Cortex of kidney (tissue), 1 donor: ENCODE measurements at places on chromosomes 11 and 22.

- no peak for DNase-seq
Observed at GRCh38 chr11:110801328-110801727, 89.1 kb upstream of the ARHGAP20 start.

DNA sequence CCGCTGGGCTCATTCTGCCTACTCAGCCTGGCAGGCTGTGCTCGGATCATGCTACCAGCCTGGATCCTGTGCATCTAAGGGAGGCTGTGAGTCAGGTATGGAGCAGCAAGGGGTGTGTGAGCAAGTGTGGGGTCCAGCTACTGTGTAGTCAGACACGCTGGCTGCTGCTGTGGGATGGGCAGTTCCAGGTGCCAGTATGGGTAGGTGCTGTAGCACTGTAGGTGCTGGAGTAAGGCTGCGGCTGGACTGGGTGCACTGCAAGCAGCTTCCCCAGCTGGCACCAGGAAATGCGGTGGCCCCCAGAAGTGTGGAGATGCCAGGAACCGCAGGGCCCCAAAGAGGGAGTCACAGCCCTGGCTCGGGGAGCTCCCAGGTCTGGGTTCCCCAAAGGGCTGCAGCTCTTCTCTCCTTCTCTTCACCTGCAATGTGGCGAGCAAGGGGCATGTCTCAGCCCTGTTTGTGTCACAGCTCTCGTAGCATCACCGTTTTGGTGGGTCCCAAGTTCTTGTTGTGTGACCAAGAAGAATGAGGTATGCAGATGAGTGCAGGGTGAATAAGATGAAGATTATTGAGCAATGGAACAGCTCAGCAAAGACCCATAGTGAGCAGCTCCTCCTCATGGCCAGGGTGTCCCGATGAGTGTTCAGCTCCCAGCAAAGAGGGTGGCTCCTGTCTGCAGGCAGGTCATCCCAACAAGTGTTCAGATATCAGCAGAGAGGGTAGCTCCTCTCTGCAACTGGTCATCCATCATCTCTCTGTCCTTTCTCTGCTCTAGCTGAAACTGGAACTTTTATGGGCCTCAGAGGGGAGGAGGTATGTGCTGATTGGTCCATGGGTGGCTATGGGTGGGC lies 462.9 kb downstream of the TBC1D22A start:
- DNase-seq: no peak

GRCh38 chr11:33018840-33019239 lies 3.2 kb downstream of the DEPDC7 start:
- no peak for DNase-seq

DNA sequence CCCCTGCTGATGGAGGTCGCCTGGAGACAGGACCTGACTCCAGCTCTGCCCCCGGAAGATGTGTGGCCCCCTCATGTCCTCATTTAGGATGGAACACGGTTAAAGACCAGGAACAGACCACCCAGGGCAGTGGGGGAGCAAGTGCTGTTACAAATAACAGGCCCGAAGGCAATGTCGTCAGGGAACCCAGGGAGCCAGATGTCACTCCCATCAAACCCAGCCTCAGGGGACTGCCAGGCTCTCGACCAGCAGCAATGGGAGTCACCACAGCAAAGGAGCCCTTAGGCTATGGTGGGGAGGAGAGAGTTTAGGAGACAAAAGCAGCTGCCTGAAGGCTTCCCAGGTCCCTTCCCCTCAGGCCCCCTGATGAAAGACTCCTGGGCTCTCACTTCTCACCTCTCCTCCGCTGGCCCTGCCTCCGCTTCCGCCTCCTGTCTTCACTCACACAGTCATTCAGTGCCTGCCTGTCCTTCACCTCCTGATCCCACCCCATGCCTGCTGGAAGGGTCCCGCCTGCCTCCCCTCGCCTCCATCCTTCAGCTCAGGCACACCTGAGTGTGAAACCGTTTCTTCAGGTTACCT lies 4.4 kb downstream of the RPS19BP1 start:
- DNase-seq: no peak

- DNase-seq: no peak
Observed at GRCh38 chr11:6618117-6619003, 862 bp downstream of the TPP1 start.

DNA sequence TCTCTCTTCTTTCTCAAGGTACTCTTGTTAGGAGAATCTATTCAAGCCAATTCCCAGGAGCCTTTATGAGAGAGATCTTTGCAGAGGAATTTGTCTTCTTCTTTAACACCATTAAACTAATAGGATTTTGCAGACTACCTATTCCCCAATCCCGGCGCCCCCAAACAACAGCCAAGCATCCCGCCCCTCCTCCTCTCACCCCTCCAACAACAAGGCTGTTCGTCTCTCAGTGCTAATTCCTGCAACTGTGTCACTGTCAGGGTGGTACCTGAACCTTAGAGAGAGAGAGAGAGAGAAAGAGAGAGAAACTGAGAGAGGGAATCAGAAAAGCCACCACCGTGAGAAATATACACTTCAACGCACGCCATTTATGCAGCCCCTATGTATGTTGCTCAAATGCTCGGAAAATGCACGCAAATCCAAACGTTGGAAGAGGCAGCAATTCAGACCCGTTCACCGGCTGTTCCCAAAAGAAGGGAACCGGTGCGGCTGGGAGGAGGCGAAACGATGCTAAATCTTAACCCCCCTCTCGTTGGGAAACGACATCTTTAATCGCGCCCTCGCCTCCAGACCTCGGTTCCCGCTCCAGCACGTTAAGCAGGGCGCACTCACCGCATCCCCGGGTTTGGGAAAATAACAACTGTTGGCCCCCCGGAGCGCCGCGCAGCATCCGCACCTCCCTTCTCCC lies 961 bp downstream of the KCNA4 start:
- no peak for DNase-seq

GRCh38 chr11:2209900-2210321 lies 38.3 kb upstream of the TH start:
- no peak for DNase-seq

- DNase-seq: no peak
Observed at GRCh38 chr22:43533656-43534428, 122.0 kb downstream of the MPPED1 start.

GRCh38 chr11:1277936-1278512 lies 31.4 kb downstream of the TOLLIP start:
- no peak for DNase-seq
